ENCODE measurements at places on chromosomes 16 and 17. TPM values are rescaled to one million over a fixed set of nuclear protein-coding genes. Genes with fewer than 3 reads are reported as not detected.

DNA sequence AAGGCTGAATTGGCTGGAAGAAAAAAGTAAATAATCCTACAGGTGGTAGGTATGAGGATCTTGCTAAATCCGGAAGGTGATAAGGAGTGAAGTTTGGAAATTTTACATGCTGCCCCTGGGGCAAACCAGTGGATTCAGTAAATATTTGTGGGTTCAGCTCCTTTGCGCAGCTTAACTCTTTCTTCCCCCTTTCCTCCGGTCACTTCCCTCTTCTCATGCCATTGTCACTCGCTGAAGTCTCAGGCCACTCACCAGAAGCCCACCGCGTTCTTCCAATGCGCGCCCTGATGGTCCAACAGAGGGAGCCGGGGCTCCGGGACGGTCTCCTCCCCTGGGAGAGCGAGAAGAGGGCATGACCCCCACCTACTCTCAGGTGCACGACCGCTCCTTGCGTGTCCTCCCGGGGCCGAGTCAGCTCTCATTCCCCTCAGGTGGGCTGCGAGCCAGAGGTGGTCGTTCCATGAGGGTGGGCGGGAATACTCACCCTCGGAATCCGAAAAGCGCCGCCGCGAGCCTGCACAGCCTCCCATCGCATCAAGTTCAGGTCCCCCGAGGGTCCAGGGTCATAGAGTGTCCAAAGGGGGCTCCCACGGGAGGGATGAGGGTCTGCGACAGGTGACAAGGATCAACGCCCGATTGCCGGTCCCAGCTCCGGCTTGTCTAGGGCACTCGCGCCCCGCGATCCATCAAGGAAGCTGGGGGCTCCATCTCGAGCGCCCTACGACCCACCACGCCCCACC, 474 bp downstream of the CLN3 start:
- peak; percentile 70 for DNase-seq
- H3K4me3 ChIP-seq: peak overlapping the region; percentile 99
- H3K36me3 ChIP-seq: peaks cover 36% of the 10 kb centered on the region
- H3K27me3 ChIP-seq: no peaks in the 10 kb centered on the region
- H3K27ac ChIP-seq: peak overlapping the region; percentile 98

GRCh38 chr17:48143629-48144028, 36.1 kb downstream of the SNX11 start:
- H3K27me3 ChIP-seq: peaks cover 32% of the 10 kb centered on the region
- no peak for DNase-seq
- H3K4me1 ChIP-seq: no peaks in the 10 kb centered on the region
- no peak overlapping the region for H3K27ac ChIP-seq
- H3K4me3 ChIP-seq: no peak overlapping the region

- no peaks in the 10 kb centered on the region for H3K27me3 ChIP-seq
- peak; percentile 51 for DNase-seq
- no peaks in the 10 kb centered on the region for H3K36me3 ChIP-seq
Observed at GRCh38 chr17:76354317-76354729, 607 bp upstream of the PRPSAP1 start.

GPS1 gene
- total RNA-seq: 71.5 TPM

DNA sequence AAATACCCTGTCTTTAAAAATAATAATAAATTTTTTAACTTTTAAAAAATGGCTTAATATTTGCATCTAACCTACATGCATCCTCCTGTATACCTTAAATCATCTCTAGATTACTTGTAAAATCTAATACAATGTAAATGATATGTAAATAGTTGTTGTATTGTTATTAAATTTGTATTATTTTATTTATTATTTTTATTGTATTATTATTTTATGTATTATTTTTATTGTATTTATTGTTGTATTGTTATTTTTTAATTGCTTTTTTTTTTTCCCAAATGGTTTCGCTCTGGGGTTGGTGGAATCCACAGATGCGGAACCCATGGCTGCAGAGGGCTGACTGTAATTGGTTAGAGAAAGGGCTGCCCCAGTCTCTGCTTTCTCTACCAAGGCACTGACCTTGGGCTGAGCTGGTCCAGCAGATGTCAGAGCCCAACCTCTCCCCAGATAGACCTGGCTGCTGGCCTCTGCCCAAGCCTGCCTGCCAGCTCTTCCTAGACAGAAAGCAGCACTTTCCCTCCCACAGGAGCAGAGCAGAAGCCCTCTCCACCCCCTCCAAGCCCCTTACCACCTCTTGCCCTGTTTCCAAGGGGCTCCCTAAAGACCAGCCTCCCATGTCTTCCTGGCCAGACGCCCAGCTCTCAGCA, 183.8 kb downstream of the GSG1L start:
- no peak for DNase-seq
- H3K27me3 ChIP-seq: no peaks in the 10 kb centered on the region

DNA sequence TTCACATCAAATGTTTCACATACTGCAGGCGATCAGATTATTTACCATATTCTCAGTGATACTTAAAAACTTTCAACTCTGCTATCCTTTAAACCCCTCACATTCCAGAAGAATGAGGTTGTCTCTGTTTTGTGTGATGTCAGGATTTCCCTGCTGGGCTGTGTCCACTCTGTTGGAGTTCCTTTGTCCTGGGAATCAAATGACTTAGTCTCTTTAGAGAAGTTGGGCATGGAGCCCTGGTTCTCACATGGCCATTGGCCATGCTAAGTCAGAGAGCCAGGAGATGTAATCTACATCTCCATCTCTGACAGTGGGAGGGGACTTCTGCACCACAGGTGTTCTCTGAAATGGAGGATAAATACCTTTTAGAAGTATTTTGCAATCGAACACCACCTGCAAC, 205.1 kb upstream of the MAF start:
- no peak for DNase-seq
- H3K27ac ChIP-seq: no peak overlapping the region
- H3K27me3 ChIP-seq: no peaks in the 10 kb centered on the region
- H3K4me1 ChIP-seq: no peaks in the 10 kb centered on the region

DNA sequence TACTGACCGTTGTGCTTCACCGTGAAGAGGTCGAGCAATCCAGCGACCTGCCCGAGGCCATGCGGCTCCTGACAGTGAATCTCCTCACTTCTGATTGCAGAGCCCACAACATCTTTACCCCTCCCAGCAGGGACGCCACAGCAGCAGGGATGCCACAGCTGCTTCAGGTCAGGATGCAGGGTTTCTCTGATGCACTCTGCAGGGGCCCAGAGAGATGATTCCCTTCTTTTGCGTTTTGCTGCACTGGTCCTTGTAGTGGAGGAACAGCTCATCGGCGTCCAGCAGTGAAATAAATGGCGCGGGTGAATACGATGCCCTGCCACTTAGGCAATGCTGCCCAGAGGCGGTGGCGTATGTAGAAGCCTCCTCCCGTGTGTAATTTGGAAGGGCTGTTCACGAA, 5.6 kb downstream of the KIAA0513 start:
- no peaks in the 10 kb centered on the region for H3K27me3 ChIP-seq
- DNase-seq: no peak
- no peak overlapping the region for H3K27ac ChIP-seq
- H3K36me3 ChIP-seq: peaks cover 16% of the 10 kb centered on the region

HSD11B2 gene
- 2.9 TPM for total RNA-seq

TMEM98 gene
- total RNA-seq: 47.9 TPM

DNA sequence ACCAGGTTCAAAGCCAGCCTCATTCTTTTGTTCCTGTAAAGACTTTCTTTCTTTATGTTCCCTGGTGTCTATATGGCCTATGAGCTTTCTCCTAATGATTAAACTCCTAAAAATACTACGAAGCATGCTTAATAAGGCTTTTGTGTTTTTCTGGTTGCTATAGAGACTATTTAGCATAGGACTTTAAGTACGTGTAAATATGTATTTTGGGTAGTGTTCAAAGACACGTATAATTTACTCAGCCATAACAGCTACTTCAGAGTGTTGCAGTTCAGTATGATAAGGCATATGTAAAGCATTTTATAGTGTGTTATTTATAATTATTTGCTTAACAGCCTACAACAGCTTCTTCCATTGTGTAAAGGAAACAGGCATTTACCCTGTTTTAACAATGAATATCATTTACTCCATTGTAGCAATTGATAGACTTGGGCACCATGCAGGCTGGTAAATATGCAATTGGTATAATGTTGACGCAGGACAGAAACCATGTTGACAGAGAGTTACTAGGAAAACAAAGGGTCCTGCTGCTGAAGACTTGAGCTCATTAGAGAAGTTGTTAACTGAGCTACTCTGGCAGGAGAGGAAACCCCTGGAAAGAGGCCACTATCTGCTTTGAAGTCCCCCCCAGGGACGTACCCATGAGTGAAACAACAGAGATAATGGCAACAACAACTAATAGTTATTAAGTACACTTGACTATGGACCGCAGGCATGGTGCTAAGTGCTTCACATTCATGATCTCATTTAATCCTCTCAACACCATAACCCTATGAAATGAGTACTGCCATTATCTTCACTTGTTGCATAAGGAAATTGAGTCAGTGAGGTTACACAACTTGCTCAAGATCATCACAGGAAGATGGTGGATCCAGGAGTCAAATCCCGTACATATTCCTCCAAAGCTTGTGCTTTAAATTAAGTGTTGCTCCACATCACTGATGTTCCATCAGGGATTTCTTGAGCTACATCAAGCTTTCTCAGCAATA, 342.2 kb upstream of the DYNLRB2 start:
- H3K27ac ChIP-seq: no peak overlapping the region
- H3K4me1 ChIP-seq: peaks cover 5% of the 10 kb centered on the region
- no peaks in the 10 kb centered on the region for H3K36me3 ChIP-seq
- no peak overlapping the region for H3K4me3 ChIP-seq

GRCh38 chr17:60353773-60354172, 38.2 kb downstream of the USP32 start:
- H3K4me3 ChIP-seq: no peak overlapping the region
- H3K27ac ChIP-seq: no peak overlapping the region
- H3K27me3 ChIP-seq: no peaks in the 10 kb centered on the region
- DNase-seq: no peak
- peaks cover 41% of the 10 kb centered on the region for H3K4me1 ChIP-seq

HOXB1 gene
- not detected for total RNA-seq

DNA sequence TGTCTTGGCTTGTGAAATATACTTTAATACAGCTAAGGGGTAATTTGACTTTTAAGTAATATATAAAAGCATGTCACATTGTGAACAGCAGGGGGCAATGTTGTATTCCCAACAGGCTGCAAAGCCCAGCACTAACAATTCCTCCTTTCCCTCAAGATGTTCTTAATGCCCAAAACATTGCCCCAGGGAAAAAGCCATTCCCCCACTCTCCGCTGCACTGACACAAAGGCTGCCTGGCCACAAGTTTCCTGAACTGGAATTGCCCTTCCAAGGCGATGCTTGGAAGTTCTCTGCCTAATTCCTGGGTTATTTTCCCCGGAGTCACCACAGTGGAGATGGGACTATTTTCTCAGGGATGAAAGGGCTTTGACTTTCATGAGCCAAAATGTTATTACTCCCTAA, 27.2 kb downstream of the CLEC16A start:
- H3K4me1 ChIP-seq: peaks cover 9% of the 10 kb centered on the region
- H3K36me3 ChIP-seq: peaks cover 64% of the 10 kb centered on the region
- DNase-seq: no peak
- no peak overlapping the region for H3K27ac ChIP-seq
- no peak overlapping the region for H3K4me3 ChIP-seq

- no peak for DNase-seq
- H3K36me3 ChIP-seq: no peaks in the 10 kb centered on the region
- peaks cover 23% of the 10 kb centered on the region for H3K27me3 ChIP-seq
- no peak overlapping the region for H3K27ac ChIP-seq
Observed at GRCh38 chr16:86952769-86953168, 364.4 kb downstream of the C16orf95 start.

GRCh38 chr17:57875290-57876022, 25.6 kb upstream of the MRPS23 start:
- H3K27ac ChIP-seq: peak overlapping the region; percentile 78
- no peak overlapping the region for H3K4me3 ChIP-seq
- peak; percentile 84 for DNase-seq
- H3K4me1 ChIP-seq: peaks cover 50% of the 10 kb centered on the region
- no peaks in the 10 kb centered on the region for H3K27me3 ChIP-seq

SHBG gene
- not detected for total RNA-seq

- no peak overlapping the region for H3K4me3 ChIP-seq
- H3K27me3 ChIP-seq: no peaks in the 10 kb centered on the region
Observed at GRCh38 chr17:4235372-4236279, 28.2 kb downstream of the ANKFY1 start.

GCGR gene
- not detected for total RNA-seq

DNA sequence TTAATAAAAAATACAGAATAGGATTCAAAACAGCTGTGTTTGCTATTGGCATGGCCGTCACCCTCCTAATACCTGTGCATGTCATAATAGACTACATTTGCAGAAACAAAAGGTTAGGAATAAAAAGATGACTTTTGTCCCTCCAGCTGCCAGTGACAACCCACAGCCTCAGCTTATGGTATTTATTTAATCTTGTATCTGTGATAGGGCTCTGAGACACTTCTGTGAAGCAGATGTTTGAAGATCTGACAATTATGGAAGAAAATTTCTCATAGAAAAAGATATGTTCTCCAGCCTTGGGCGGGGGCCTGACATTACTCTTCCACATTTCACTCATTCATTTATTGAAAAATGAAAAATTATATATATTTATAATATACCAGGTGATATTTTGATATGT, 62.2 kb downstream of the PITPNC1 start:
- DNase-seq: no peak
- peaks cover 72% of the 10 kb centered on the region for H3K4me1 ChIP-seq
- no peaks in the 10 kb centered on the region for H3K36me3 ChIP-seq
- H3K4me3 ChIP-seq: no peak overlapping the region

KRTAP4-9 gene
- not detected for total RNA-seq

ANKS4B gene
- not detected for total RNA-seq

GRCh38 chr17:77379832-77380231, 239.1 kb downstream of the SEC14L1 start:
- no peaks in the 10 kb centered on the region for H3K36me3 ChIP-seq
- H3K27me3 ChIP-seq: no peaks in the 10 kb centered on the region
- peak overlapping the region; percentile 31 for H3K27ac ChIP-seq
- DNase-seq: no peak

HID1 gene
- total RNA-seq: 28.6 TPM

DNA sequence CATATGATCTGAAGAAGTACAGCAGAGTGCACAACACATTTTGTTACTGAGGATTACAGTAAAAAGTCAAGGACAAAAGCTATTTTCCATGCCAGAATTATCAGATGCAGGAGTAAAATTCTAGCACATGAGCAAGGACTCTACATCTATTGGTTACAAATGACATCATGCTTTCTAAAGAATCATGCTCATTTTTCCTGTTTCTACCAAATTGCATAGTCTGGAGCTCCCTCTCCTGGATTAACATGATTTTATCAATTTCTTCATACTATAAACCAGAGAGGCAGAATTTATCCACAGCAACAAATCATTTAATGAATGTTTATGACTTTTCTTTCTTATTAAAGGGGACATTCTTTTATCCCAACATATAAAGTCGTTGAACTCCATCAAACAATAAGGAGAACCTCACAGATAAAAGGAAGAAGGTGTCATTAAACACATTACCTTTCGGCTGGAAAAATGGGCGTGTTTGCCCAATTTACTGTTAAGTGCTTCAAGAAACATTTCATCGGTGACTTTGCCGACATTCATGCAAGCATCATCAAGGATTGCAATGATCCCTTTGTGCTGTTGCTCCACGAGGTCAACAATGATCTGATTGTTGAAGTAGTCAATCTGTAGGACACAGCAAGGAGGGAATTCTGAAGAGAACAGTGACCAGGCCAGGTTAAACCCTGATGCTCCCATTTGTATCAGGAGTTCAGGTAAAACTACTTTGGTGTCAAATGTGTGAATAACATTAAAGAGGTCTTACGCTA, 121.7 kb downstream of the MYO1D start:
- no peaks in the 10 kb centered on the region for H3K4me1 ChIP-seq
- no peaks in the 10 kb centered on the region for H3K27me3 ChIP-seq
- no peak overlapping the region for H3K27ac ChIP-seq
- no peak overlapping the region for H3K4me3 ChIP-seq

RHOT1 gene
- 48.6 TPM for total RNA-seq

GRCh38 chr17:19578545-19578944, 44.9 kb downstream of the SLC47A1 start:
- no peak overlapping the region for H3K27ac ChIP-seq
- H3K4me3 ChIP-seq: no peak overlapping the region
- H3K4me1 ChIP-seq: no peaks in the 10 kb centered on the region
- H3K36me3 ChIP-seq: no peaks in the 10 kb centered on the region
- no peak for DNase-seq
- peaks cover 34% of the 10 kb centered on the region for H3K27me3 ChIP-seq

Data from lower lobe of right lung (tissue), 2 donors.